ENCODE measurements at places on chromosomes 11 and 22.
A peak's percentile ranks its signal among the peaks of the same experiment; 100 is the strongest.

- DNase-seq = no peak
Measured at GRCh38 chr22:30357236-30357570, 396 bp downstream of the CCDC157 start.

GRCh38 chr11:35540526-35540925 lies 15.1 kb upstream of the PAMR1 start:
- no peak for DNase-seq

- DNase-seq = no peak
Measured at GRCh38 chr11:31926816-31927528, 115.8 kb upstream of the PAX6 start.

GRCh38 chr22:50082197-50082715 lies 3.0 kb downstream of the MLC1 start:
- no peak for DNase-seq

GRCh38 chr11:44623341-44623730 lies 57.9 kb downstream of the CD82 start:
- DNase-seq = peak; percentile 19

DNA sequence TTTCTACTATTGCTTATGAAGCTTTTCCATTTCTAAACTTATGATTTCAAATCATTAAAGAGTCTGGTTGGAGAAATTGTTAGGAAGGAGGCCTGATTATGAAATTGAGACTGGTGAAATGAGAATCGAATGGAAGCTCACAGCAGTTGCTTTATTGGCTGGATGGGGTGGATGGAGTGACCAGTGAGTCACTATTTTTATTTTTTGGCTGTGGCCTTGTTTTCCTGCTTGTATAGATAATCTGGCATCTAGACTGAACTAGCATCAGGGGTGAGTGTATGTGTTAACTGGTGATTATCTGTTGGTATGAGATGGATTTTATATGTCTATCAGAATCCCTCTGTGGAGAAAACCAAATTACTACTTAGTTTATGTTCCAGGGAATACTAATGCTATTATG lies 36.2 kb downstream of the UVRAG start:
- DNase-seq = no peak
